ENCODE measurements at places on chromosomes 4 and X.

DNA sequence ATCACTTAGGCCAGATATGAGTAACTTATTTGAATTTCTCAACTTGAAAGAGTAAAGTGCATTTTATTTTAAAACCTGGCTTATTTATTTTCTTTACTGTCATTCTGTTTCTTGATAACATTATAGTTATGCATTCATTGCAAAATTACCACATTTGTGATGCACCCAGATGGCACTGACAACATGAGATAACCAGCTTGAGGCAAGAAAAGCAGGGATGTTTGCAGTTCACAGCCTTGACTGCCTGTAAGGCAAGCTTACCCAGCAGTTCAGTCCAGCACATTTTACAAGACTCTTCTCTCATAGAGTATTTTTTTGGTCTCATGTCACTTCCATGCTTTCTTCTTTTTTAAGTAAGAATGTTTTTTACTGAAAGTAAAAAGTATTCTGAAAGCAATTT is 25.3 kb upstream of the EPGN start:
- no peak for DNase-seq

- DNase-seq, result no peak
Observed at GRCh38 chr4:63717384-63717783, 691.9 kb downstream of the TECRL start.

- DNase-seq, result no peak
Observed at GRCh38 chrX:115946059-115946458, 224.5 kb upstream of the AGTR2 start.

DNA sequence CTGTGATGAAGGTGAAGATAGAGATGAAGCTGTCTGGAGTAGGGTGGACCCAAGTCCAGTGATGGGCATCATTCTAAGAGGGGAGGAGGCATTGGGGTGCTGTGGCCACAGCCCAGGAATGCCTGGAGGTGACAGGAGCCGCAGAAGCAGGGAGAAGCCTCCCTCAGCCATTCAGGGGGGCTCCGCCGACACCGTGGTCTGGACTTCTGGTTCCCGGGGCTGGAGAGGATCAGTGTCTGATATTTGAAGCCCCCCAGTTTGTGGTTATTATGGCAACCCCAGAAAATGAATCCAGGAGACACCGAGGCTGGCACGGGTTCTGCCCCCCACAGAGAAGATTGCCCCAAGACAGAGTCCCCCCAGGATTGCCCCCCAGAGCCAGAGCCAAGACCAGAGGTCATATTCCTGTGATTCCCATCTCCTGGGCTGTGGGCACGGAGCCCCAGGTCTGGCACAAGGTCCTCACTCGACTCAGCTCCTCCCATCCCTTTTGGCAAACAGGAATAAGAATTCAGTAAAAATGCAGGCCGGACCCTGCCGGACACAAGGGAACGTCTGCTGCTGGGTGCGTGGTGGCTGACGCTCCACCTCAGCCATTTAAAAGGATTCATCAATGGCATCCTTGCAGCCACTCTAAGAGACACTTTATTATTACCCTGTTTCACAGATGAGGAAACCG is 116.6 kb downstream of the CPZ start:
- DNase-seq, result no peak

DNA sequence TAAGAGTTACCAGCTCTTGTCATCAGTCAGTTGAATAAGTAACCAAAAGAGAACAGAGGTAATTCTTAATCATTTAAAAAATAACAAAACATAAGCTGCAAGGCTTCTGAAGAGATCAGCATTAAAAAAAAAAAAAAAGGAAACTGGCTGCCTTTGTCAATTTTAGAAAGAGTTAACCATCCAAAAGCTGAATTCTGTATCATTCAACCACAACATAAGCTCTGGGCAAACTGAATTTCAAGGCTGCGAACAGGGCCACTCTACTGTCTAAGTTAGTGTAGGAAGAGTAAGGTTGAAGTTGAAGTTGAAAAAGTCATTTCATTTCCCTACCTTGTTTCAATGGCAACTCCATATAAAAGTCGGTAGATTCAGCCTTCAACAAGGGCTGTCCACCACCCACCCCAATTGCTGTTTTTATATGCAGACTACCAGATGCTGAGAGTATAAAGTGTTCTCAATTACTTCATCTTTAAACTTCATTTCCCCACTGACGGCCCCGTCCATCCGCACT is 1.1 kb upstream of the LIN54 start:
- DNase-seq, result no peak

DNA sequence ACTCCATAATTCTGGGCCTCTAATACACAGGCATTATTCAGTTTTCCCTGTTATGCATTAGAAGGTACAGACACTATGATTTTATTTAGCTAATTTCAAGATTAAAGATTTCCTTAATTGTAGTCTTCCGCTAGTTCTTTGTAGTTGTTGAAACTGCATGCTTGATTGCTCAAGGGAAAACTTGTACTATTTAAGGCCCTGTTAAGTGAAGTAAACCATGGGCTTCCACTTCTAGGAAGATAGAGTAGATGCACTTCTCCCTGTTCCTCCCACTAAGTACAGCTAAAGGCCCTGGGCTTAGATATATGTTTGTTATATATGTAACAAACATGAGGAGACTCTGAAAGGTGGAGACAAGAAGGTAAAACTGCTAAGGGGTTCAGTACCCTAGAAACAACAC is 215.8 kb upstream of the LEF1 start:
- DNase-seq, result no peak

- no peak for DNase-seq
Observed at GRCh38 chr4:183434666-183435190, 9.7 kb upstream of the CDKN2AIP start.

DNA sequence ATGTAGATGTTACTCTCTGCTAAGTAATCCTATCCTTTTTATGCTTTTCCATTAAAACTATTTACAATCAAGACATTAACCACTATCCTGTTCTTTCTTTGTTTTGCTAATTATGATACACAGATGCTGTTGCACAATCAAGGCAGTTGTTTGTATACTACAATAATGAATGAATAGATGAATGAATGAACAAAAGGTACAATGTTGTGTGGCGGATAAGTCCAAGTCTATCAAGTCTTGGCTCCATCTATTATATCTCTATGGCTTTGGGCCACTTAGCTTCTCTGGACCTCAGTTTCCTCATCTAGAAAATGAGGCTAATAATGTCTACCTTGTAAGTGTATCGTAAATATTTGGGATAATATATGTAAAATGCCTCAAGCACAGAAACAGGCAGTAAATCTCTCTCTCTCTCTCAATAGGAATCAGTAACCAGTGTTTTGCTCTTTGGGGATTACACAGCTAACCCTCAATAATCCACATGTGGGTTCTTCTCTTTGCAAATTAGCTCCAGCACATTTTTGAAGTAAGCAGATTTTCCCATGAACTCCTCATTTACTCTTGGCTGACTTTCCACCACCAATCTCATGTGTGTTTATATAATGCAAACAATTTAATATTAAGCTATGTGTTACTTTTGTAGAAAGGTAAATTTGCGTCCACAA is 27.8 kb upstream of the TSPAN5 start:
- no peak for DNase-seq

DNA sequence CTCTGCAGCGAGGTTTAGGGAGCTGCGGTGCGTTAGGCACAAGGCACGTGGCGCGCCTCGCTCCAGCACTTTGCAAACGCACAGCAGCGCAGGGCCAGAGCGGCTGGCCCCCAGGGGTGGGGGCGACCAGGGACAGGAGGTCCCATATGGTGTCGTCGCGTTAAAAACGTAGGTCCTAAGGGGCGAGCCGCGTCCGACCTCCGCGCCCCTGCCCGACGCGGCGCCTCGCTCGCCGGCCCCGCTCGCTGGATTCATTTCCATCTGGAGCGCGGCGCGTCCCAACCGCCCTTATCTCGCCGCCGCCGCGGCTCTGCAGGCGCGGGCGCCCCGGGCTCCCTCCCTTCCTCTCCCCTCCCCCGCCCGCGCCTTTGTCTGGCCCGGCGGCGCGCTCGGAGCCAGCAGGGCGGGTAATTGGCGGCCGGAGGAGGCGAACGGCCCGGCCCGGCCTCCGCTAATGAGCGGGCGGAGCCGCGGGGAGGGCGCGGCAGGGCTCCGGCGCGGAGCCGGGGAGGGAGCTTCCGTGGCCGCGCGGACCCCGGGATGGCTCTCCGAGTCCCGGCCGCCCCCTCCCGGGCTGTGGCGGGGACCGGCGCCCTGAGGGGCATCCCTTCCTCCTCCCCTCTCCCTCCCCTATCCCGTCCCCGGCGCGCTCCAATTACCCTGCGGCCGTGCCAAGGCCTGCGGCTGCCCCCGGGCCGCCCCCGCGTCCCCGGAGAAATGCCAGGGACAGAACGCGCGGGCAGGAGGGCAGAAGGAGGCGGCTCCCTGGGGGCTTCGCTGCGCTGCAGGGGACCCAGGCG is 409.0 kb downstream of the BCOR start:
- DNase-seq, result peak; percentile 28

DNA sequence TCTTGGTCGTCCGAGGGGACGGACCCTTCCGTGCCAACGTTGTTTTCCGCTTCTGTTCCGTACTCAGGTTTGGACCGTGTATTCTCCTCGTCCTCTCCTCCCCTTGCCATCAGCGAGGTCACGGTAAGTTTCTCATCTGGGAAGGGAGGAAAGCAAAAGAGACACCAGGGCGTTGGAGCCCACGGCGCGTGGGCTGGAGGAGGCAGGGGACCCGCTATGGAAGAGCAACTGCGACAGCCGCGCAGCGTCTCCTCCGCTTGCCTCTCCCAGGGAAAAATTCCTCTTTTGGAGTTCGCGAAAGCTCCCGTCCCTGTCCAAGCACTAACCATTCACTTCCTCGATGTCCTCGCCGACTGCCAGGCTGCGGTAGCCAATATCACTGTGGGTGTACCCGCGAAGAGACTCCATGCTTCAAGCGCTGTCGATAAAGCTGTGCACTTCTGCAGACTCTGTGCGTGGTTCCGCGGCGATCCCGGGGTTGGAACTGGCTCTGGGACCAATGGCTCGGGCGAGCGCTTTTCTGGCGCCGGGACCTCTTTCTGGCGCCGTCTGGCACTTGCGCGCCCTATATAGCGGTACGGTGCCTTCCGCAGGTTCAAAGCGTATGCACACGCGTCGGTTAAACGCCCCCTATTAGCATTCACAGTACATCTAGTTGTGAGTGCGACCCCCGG is at the start of gene ESX1:
Gene ESX1 (minus strand): TSS at position 492 of the 674 bp plus-strand sequence. CDS start 84 bp downstream, at position 408.
- DNase-seq, result no peak

DNA sequence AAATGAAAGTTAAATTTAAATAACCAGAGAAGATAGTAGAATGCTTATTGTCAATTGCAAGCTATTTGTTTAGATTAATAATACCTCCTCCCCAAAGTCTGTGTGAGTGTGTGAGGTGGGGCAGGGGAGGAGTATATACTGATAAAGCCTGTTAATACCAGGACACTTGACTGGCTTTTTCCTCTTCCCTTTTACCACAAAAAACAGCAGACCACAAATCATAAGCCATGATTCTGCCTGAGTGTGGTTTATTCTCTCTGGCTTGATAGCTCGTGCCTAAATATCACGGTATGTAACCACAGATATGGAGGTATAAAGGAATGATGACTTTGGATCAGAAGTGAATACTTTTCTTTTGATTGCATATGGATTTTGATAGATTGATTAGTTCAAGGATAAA is 21.9 kb upstream of the SCRG1 start:
- no peak for DNase-seq

GRCh38 chrX:23904096-23904495 is 3.6 kb downstream of the APOO start:
- no peak for DNase-seq

DNA sequence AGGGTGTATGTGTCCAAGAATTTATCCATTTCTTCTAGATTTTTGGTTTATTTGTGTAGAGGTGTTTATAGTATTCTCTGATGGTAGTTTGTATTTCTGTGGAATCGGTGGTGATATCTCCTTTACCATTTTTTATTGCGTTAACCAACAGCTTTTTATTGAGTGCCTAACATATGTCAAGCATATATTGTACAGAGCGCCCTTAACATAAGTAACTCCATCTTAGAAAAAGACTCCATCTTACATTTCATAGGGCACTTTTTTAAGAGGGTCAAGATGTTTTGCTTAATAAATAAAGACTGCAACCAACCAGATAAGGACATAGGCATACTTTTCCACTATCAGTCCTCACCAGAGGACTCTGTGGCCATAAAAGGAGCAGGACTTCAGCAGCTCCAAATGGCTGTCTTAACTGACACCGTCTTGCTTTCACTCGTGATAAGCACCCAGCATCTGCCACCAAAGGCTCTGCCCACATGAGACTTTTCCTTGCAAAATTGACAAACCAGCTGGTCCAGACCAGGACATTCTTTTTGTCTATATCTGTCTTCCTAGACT is 75.0 kb downstream of the HS6ST2 start:
- no peak for DNase-seq

DNA sequence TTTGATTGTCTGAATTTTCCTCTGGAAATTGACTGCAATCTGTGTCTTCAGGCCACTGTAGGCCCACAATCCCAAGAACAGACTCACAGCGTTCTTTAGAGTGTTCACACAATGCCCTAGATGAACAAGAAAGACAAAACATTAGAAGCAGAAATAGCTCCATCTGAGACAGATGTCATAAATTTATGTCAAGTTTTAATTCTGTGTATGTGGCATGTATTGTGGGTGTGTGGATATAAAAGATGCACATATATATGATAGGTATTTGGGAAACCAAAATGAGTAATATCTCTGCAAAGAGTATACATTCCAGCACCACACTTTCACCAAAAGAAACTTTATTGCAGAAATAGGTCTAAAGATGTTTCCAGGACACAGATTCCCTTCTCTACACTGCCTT is 176.1 kb downstream of the CORIN start:
- DNase-seq, result no peak

DNA sequence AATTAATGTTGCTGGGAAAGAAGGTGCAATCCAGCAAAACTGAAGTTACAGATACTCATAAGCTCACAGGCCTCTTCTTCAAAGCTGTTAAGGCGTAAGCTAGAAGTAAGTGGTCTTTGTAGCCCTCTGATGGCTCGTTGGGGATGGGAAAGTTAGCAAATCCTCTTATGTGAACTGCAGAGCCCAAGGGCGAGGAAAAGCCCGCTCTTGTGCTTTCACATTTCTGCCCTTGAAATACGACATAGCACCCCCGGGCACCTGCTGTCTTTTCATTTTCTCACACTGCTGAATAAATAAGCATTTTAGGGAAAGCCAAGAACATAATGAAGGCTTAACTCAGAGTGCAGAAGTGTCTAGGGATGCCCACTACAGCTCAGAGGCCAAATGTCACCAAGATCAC is 73.1 kb upstream of the SORBS2 start:
- no peak for DNase-seq

GRCh38 chr4:177385576-177386277 is 56.5 kb downstream of the AGA start:
- DNase-seq, result no peak

DNA sequence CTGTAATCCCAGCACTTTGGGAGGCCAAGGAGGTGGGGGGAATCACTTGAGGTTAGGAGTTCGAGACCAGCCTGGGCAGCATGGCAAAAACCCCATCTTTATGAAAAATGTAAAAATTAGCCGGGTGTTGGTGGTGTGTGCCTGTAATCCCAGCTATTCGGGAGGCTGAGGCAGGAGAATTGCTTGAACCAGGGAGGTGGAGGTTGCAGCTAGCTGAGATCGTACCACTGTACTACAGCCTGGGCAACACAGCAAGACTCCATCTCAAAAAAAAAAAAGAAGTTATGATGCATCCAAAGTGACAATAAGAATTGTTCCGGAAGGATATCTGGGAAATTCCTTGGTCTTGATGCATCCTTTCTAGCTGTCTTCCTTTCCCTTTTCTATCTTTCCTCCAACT is 7.3 kb downstream of the NOCT start:
- no peak for DNase-seq

GRCh38 chr4:74968456-74969164 is 35.7 kb downstream of the PARM1 start:
- DNase-seq, result no peak

- DNase-seq, result no peak
Observed at GRCh38 chrX:16822723-16823122, 36.5 kb downstream of the TXLNG start.

GRCh38 chr4:85741921-85742591 is 267.1 kb downstream of the ARHGAP24 start:
- DNase-seq, result no peak

- no peak for DNase-seq
Observed at GRCh38 chrX:41096339-41096955, 11.2 kb downstream of the USP9X start.
